Heart right ventricle (tissue), 16 donors: ENCODE measurements at places on chromosomes 12 and 14.

DNA sequence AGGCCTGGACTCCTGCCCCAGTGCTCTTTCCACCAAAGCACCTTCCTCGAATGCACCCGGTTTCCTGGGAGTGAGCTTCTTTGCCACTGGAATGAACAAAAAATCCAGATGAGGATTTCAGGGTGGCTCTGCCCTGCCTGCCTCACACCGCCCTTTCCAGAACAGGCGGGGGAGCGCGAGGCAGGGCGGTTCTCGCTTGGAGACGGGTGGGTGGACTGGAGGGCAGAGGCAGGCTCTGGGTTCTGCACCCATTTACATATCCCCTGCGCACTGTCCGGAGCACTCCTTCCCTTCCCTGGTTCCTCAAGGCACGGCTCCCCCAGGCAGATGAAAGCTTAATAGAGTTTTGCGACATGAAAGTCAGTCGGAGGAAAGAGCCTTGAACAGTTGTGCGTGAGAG is 69.7 kb upstream of the DLK1 start:
- no peak overlapping the region for H3K4me3 ChIP-seq
- DNase-seq: no peak
- H3K27me3 ChIP-seq: peaks cover 36% of the 10 kb centered on the region
- H3K36me3 ChIP-seq: no peaks in the 10 kb centered on the region
- no peak overlapping the region for H3K27ac ChIP-seq

- DNase-seq: no peak
- no peak overlapping the region for H3K27ac ChIP-seq
- no peaks in the 10 kb centered on the region for H3K27me3 ChIP-seq
- no peaks in the 10 kb centered on the region for H3K36me3 ChIP-seq
- H3K4me1 ChIP-seq: no peaks in the 10 kb centered on the region
Measured at GRCh38 chr14:97046967-97047366, 249.8 kb downstream of the VRK1 start.

- DNase-seq: no peak
- H3K4me1 ChIP-seq: no peaks in the 10 kb centered on the region
- H3K27ac ChIP-seq: no peak overlapping the region
- H3K4me3 ChIP-seq: no peak overlapping the region
- H3K36me3 ChIP-seq: no peaks in the 10 kb centered on the region
Measured at GRCh38 chr12:76942267-76942666, 63.4 kb upstream of the CSRP2 start.

DNA sequence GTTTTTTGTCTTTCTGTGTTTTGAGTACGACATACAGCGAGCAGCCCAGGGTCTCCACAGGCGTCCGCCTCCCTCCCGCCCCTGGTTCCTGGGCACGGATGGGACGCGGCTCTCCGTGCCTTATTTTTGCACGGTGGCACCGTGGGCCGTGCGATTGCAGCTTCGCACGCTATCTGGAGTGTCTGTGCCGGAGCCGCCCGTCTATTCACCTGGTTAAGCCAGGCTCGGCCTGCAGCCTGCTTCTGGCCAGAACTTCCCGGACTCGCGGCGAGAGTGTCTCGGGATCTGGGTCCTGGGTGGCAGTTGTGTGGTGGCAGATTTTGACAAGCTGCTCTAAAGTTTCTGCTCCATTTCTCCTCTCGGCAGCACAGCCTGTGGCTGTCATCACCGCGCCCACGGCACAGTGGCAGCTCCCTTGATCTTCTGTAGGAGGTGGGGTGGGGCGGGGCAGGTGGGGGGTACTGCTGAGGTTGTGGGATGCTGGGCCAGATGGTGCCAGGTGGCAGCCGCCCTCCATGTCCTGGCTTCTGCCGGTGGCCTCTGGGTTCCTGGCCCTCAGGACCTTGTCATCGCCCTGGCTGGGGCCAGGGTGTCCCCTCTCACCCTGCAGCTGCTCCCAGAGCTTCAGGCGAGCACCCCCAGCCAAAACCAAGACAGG is 2.9 kb downstream of the MMP17 start:
- H3K4me1 ChIP-seq: peaks cover 8% of the 10 kb centered on the region
- H3K27ac ChIP-seq: peak overlapping the region; percentile 30
- no peak for DNase-seq
- H3K27me3 ChIP-seq: peaks cover 69% of the 10 kb centered on the region
- no peaks in the 10 kb centered on the region for H3K36me3 ChIP-seq

DNA sequence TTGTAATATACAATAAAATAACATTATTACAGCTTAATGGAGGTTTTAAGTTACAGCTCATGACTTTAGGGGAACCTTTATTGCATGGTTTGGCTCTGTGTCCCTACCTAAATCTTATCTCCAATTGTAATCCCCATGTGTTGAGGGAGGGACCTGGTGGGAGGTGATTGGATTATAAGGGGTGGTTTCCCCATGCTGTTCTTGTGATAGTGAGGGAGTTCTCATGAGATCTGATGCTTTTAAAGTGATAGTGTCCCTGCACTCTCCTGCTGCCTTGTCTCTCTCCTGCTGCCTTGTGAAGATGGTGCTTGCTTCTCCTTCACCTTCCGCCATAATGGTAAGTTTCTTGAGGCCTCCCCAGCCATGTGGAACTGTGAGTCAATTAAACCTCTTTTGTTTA is 132.1 kb upstream of the SYT1 start:
- DNase-seq: no peak
- H3K4me1 ChIP-seq: no peaks in the 10 kb centered on the region
- no peak overlapping the region for H3K27ac ChIP-seq
- H3K4me3 ChIP-seq: no peak overlapping the region

GRCh38 chr14:63487724-63488123 is 55.5 kb downstream of the PPP2R5E start:
- no peak overlapping the region for H3K27ac ChIP-seq
- no peak overlapping the region for H3K4me3 ChIP-seq
- no peaks in the 10 kb centered on the region for H3K36me3 ChIP-seq
- no peak for DNase-seq
- no peaks in the 10 kb centered on the region for H3K27me3 ChIP-seq
- H3K4me1 ChIP-seq: peaks cover 21% of the 10 kb centered on the region

GRCh38 chr12:54975272-54975671 is 9.3 kb downstream of the TESPA1 start:
- no peaks in the 10 kb centered on the region for H3K4me1 ChIP-seq
- H3K27ac ChIP-seq: no peak overlapping the region
- H3K27me3 ChIP-seq: no peaks in the 10 kb centered on the region
- no peak for DNase-seq
- no peak overlapping the region for H3K4me3 ChIP-seq
- no peaks in the 10 kb centered on the region for H3K36me3 ChIP-seq

DNA sequence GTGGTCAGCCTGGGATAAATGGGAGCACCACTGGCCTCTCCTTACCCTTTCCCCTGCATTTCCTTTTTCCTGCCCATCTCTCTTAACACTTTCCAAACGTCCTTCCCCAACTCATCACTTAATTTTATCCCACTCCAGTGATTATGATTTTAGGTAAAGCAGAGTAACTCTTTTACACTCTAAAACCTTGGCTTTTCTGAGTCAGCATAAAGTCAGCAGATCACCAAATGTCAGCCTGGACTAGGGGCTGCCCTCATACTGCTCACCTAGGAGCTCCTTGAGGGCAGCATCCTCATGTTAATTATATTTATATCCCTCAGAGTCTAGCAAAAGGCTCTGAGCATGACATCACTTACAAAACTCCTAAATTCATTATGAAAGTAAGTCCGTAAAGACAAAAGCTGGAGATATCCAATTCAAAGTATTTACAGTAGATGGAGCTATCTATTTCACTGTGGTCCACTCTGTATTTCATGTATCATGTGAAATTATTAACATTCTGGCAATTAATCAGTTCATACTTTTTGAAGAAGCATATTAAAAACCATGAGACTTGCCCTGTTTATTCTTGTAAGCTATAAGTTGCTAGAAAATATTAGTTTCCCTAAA is 17.0 kb upstream of the DICER1 start:
- no peaks in the 10 kb centered on the region for H3K4me1 ChIP-seq
- H3K27ac ChIP-seq: no peak overlapping the region
- H3K27me3 ChIP-seq: no peaks in the 10 kb centered on the region

GRCh38 chr12:50689437-50689836 is 74.5 kb upstream of the ATF1 start:
- DNase-seq: no peak
- no peaks in the 10 kb centered on the region for H3K36me3 ChIP-seq

- peaks cover 63% of the 10 kb centered on the region for H3K27me3 ChIP-seq
- H3K4me3 ChIP-seq: peak overlapping the region; percentile 24
- peak; percentile 80 for DNase-seq
- no peak overlapping the region for H3K27ac ChIP-seq
- H3K36me3 ChIP-seq: no peaks in the 10 kb centered on the region
Measured at GRCh38 chr12:48995086-48995879, 3.9 kb downstream of the DDN start.

GRCh38 chr12:102479939-102480338 is 424 bp downstream of the IGF1 start:
- H3K4me1 ChIP-seq: peaks cover 30% of the 10 kb centered on the region
- H3K27me3 ChIP-seq: no peaks in the 10 kb centered on the region
- H3K36me3 ChIP-seq: no peaks in the 10 kb centered on the region

DNA sequence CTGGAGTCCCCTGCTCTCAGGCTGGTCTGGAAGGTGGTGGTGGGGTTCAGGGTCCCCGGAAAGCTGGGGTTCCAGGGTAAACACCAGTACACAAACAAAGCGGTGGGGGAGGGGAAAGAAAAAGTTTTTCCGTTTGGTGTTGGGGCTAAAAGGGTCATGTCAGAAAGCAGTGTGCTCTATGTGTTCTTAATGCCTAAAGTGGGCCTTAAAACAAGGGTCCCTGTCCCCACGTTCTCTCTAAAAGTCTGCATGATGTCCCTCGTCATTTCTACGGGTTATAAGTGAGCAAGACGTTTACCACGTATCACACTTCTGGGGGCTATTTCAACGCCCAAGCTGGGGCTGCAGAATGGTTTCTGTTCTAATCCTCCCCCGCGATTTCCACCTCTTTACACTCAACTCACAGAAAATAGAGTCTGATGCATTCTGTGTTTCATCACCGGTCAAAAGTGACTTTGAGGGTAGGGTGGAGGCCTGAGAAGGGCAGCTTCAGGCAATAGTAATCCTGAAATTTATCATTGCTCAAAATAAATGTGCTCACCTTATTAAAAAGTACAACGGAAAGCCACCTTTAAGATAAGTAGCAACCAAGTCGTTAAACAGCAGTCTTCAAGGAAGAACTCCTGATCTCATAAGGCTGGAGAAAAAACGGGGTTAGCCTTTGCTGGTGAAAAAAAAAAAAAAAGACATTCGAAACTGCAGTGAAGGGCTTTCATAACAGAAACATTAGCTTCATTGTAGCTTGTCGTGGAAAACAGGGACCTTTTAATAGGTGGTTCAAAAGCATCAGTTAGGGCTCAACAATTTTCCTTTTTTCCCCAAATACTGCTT is 63.9 kb upstream of the PTGR2 start:
- H3K4me1 ChIP-seq: peaks cover 70% of the 10 kb centered on the region
- peak overlapping the region; percentile 98 for H3K4me3 ChIP-seq
- no peaks in the 10 kb centered on the region for H3K27me3 ChIP-seq

DNA sequence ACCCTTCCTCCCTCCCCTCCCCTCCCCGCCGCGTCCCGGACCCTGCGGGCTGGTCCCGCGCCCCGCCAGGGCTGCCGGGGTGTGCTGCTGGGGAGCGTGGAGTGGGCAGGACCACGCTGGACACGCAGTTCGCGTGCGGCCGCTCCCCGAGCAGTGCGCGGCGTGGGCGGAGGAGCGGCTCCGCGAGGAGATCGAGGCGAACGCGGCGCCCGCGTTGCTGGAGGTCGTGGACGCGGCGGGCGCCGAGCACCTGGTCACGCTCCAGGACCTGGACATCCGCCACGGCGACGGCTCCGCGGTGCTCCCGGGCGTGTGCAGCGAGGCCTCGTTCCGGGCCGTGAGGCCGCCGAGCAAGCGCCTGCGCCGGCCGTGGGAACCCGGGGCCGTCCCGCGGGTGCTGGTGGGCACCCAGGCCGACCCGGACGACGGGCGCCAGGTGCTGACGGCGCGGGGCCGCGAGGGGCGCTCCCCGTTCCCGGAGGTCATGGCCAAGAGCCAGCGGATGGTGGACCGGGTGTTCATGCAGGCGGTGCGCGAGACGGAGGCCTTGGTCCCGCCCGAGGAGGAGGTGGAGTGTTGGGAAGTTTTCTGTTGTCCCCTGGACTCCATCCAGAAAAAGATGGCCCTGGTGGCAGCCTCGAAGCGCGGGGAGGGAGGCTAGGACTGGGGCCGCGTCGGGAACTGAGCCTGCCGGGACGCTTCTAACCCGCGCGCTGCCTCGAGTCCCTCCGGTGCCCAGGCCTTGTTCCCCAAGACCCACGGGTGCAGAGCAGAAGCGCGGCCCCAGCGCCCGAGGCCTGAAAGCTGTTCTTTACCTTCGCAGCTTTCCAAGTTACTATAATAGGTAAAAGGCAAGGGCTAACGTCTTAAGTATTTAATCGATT is 54.7 kb upstream of the EIF5 start:
- peak overlapping the region; percentile 35 for H3K4me3 ChIP-seq
- no peak overlapping the region for H3K27ac ChIP-seq
- H3K27me3 ChIP-seq: peaks cover 70% of the 10 kb centered on the region
- H3K36me3 ChIP-seq: no peaks in the 10 kb centered on the region

- H3K4me1 ChIP-seq: no peaks in the 10 kb centered on the region
- H3K27ac ChIP-seq: no peak overlapping the region
- H3K36me3 ChIP-seq: peaks cover 5% of the 10 kb centered on the region
- no peak overlapping the region for H3K4me3 ChIP-seq
- no peak for DNase-seq
- H3K27me3 ChIP-seq: no peaks in the 10 kb centered on the region
Measured at GRCh38 chr12:109589240-109589590, 15.6 kb downstream of the MVK start.

GRCh38 chr14:58104808-58105207 is 47.2 kb downstream of the ARMH4 start:
- no peak overlapping the region for H3K4me3 ChIP-seq
- H3K36me3 ChIP-seq: no peaks in the 10 kb centered on the region
- no peaks in the 10 kb centered on the region for H3K27me3 ChIP-seq
- H3K4me1 ChIP-seq: peaks cover 30% of the 10 kb centered on the region

GRCh38 chr12:3218228-3219171 is 141.3 kb downstream of the TSPAN9 start:
- no peaks in the 10 kb centered on the region for H3K27me3 ChIP-seq
- peaks cover 98% of the 10 kb centered on the region for H3K4me1 ChIP-seq
- H3K27ac ChIP-seq: peak overlapping the region; percentile 61
- H3K4me3 ChIP-seq: no peak overlapping the region
- peak; percentile 66 for DNase-seq
- no peaks in the 10 kb centered on the region for H3K36me3 ChIP-seq

- peak; percentile 44 for DNase-seq
- no peaks in the 10 kb centered on the region for H3K4me1 ChIP-seq
- no peaks in the 10 kb centered on the region for H3K36me3 ChIP-seq
- no peaks in the 10 kb centered on the region for H3K27me3 ChIP-seq
Measured at GRCh38 chr14:22900081-22900799, 17.2 kb downstream of the REM2 start.

GRCh38 chr14:81765651-81766275 is 232.1 kb upstream of the SEL1L start:
- no peaks in the 10 kb centered on the region for H3K4me1 ChIP-seq
- H3K36me3 ChIP-seq: no peaks in the 10 kb centered on the region
- H3K27me3 ChIP-seq: no peaks in the 10 kb centered on the region
- H3K4me3 ChIP-seq: no peak overlapping the region
- no peak for DNase-seq

- H3K27me3 ChIP-seq: peaks cover 15% of the 10 kb centered on the region
- H3K36me3 ChIP-seq: no peaks in the 10 kb centered on the region
- no peak overlapping the region for H3K27ac ChIP-seq
Measured at GRCh38 chr12:128008341-128008740, 258.6 kb upstream of the TMEM132C start.

- no peaks in the 10 kb centered on the region for H3K4me1 ChIP-seq
- no peak overlapping the region for H3K4me3 ChIP-seq
- H3K27me3 ChIP-seq: no peaks in the 10 kb centered on the region
- H3K27ac ChIP-seq: no peak overlapping the region
Measured at GRCh38 chr12:56031987-56032386, 9.7 kb upstream of the RPS26 start.

GRCh38 chr12:116366456-116366776 is 88.9 kb upstream of the MED13L start:
- DNase-seq: no peak
- H3K27ac ChIP-seq: no peak overlapping the region
- H3K27me3 ChIP-seq: no peaks in the 10 kb centered on the region
- H3K4me3 ChIP-seq: no peak overlapping the region
- no peaks in the 10 kb centered on the region for H3K4me1 ChIP-seq
